Uterus (tissue), 4 donors: ENCODE measurements at places on chromosomes 7 and 10. TPM values are rescaled to one million over a fixed set of nuclear protein-coding genes. Genes with fewer than 3 reads are reported as not detected.

DNA sequence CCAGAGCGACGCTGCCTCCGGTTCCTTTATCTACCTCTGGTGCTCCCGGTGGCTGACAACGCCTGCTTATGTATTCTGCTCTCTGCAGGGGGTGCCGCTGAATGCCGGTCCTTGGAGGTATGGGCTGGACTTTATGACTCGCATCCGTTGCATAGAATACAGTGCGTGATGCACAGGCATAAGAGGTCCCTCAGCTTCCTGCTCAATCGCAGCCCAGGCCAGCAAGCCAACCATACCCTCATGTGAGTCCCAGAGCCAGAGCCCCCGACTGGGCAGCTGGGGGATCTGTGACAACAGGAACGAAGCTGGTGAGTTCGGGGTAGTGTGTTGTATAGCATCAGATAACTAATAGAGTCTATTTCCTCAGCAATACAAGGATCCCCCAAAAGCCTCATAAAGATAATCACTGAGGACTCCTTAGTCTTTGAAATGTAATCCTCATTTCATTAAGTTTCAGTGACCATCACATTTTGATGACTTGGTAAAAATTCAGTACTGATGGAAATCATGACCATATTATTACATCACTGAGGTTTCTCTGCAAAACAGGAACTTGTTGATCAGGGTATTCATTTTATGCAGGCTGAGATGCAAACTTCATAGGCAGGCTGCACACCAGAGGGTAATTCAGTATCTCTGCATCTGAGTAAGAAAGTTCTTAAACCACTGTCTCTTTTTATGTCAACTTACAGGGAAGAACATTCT, 607.8 kb downstream of the PTPRN2 start:
- no peak for DNase-seq

DNA sequence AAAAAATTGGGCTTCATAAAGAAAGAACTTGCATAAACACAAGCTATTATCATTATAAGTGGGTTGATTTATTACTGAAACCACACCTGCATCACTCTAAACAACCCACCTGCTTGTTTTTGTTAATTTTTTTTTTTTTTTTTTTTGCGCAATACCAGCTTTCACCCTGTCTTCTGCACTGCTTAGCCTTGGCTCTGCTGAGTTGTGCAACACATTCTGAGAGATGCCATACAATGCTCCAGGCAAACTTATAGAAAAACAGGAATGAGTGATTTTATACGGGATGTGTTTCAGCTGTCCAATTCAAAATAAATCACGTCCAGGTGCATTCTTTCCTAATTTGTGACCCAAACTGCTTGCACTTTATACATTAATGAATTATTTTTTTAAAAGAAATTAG, 923.6 kb downstream of the GATA3 start:
- DNase-seq: no peak

DNA sequence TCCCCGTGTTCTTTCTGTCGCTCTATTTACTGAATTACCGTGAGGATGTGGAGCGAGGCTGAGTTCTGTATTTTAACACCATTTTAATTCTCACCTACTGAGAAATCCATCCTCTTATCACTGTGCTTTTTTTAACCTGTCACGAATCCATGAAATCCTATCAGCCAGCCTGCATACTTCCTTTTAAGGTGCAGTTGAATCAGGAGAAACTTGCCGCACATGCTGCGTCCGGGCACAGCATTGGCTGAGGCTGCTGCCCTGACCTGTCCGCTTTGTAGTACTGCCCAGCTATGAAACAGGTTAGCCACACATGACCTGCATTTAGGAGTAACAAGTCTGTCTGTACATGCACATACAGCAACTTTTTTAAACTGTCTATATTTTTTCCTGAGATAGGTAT, 82.5 kb downstream of the EGFR start:
- no peak for DNase-seq

- DNase-seq: no peak
These were observed 466.1 kb downstream of the GRID1 start for GRCh38 chr10:85900487-85900886.

GRCh38 chr10:13643016-13643415, 56.3 kb downstream of the PRPF18 start:
- DNase-seq: no peak

- DNase-seq: no peak
These were observed 9.3 kb downstream of the UNC5B start for GRCh38 chr10:71221586-71222202.

GRCh38 chr10:118610577-118610976, 15.1 kb upstream of the PRLHR start:
- DNase-seq: no peak

The PLEKHS1 gene
- total RNA-seq: not detected

The KRIT1 gene
- 132 TPM for total RNA-seq

The AGR2 gene
- total RNA-seq: not detected
